ENCODE measurements at places on chromosomes 4 and X.

GRCh38 chr4:186144198-186144945 lies 39.9 kb downstream of the FAM149A start:
- DNase-seq: no peak

DNA sequence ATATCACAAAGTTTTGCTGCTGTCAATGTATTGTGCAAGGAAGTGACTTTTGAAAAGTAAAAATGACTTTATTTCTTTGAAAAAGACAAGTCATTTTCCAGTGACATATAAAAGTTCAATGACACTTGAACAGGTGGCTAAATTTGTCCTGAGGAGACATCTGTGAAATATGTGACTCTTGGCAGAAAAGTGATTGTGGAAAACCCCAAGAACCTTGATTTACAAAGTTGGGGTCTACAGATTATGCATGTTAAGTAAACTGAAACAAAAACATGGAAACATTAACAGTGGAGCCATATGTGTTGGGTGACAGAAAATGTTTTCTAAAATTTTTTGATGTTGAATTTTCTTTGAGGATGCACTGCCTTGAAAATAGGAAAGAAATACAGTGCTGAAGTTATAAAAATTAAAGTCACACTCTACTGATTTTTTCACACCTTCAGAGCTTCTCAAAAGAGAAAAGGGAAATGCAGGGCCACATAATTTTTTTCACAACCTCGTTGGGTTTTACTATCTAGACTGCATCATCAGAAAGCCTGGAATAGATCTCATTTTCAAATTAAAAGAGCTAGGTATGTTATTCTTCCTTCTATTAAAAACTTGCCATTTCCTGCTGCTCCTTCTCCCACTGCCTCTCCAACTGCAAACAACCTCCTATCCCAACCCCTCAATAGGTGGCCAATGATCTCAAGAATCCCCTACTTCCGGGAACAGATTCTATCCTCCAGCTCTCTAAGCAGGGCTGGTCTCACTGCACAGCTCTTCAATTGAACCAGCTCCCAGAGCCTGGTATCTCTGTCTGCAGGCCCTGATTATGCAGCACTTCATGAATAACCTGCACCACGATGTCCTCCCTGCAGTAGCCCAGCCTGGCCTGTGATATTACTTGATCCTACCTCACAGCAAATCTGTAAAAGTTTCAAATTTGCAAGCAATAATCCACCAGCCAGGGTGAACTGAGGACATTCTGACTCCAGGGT lies 570.8 kb upstream of the CPEB2 start:
- DNase-seq: no peak

GRCh38 chrX:119853444-119853843 lies 681 bp upstream of the UPF3B start:
- DNase-seq: no peak

- DNase-seq: no peak
Observed at GRCh38 chr4:95556207-95556859, 7.6 kb upstream of the UNC5C start.

All from stimulated activated CD4-positive, alpha-beta T cell treated with anti-CD3 and anti-CD28 coated beads, Interleukin-1b, Interleukin-23, amount 100 ng/mL, for 1 hour (primary cell).